Omental fat pad (tissue), 4 donors: ENCODE measurements at places on chromosomes 13 and 19. TPM values are rescaled to one million over a fixed set of nuclear protein-coding genes. Genes with fewer than 3 reads are reported as not detected.

Gene ZNF211
- total RNA-seq = 5.3 TPM

Gene ZNF28
- 11.8 TPM for total RNA-seq

Gene DCLK1
- total RNA-seq = 206 TPM

Gene FUT6
- total RNA-seq = not detected

Gene CPB2
- total RNA-seq = not detected

Gene CGB7
- not detected for total RNA-seq

Gene THSD8
- not detected for total RNA-seq

Gene CDC42EP5
- 24.1 TPM for total RNA-seq

Gene RNF17
- 0.28 TPM for total RNA-seq

Gene TMEM86B
- 2.4 TPM for total RNA-seq

Gene KASH5
- total RNA-seq = not detected

Gene ZIC2
- total RNA-seq = not detected

Gene ERCC2
- total RNA-seq = 7.1 TPM

Gene MEIOSIN
- total RNA-seq = not detected

Gene IGFL2
- not detected for total RNA-seq

Gene KANK2
- 313 TPM for total RNA-seq

Gene POSTN
- 41.9 TPM for total RNA-seq

Gene GARIN5B
- total RNA-seq = 0.09 TPM

Gene SCEL
- total RNA-seq = 5.5 TPM

Gene ATP4A
- total RNA-seq = not detected

Gene LILRB2
- 3.5 TPM for total RNA-seq

Gene ZNF285
- 6.5 TPM for total RNA-seq

Gene LACC1
- 10.2 TPM for total RNA-seq

Gene PDX1
- not detected for total RNA-seq

Gene MTMR6
- total RNA-seq = 17.2 TPM

Gene PPM1N
- total RNA-seq = 1.9 TPM

Gene RBM42
- total RNA-seq = 41.7 TPM

Gene LILRB4
- total RNA-seq = 7.8 TPM

Gene BAX
- 34.5 TPM for total RNA-seq

Gene FXYD5
- 90.5 TPM for total RNA-seq

Gene FUT3
- not detected for total RNA-seq

Gene FGF14
- 0.63 TPM for total RNA-seq

Gene TSHZ3
- total RNA-seq = 10.6 TPM

Gene OR7D2
- not detected for total RNA-seq

Gene RDH8
- total RNA-seq = not detected

Gene CCL25
- total RNA-seq = not detected

Gene VSTM2B
- not detected for total RNA-seq

Gene TICAM1
- total RNA-seq = 8.5 TPM

Gene VSIG10L
- 1.0 TPM for total RNA-seq

Gene ZNF91
- 56.9 TPM for total RNA-seq

Gene CEACAM4
- total RNA-seq = 9.0 TPM

Gene ZNF525
- total RNA-seq = 9.0 TPM

Gene ATP8A2
- total RNA-seq = not detected

Gene IGLON5
- total RNA-seq = 1.4 TPM

Gene C2CD4C
- total RNA-seq = 9.6 TPM

Gene SRRM5
- 0.46 TPM for total RNA-seq

Gene ELAVL3
- total RNA-seq = not detected

Gene CKM
- total RNA-seq = not detected

Gene ETV2
- total RNA-seq = not detected

Gene KRTDAP
- not detected for total RNA-seq

Gene GNA15
- total RNA-seq = 11.2 TPM

Gene SUCLA2
- 91.6 TPM for total RNA-seq

Gene TNNI3
- total RNA-seq = not detected

Gene ZNF493
- total RNA-seq = 50.9 TPM

Gene SMAD9
- 5.9 TPM for total RNA-seq

Gene ELANE
- total RNA-seq = 1.0 TPM

Gene LHFPL6
- total RNA-seq = 208 TPM

Gene PPFIA3
- total RNA-seq = 2.0 TPM
